ENCODE measurements at places on chromosomes 6 and 20. TPM values are rescaled to one million over a fixed set of nuclear protein-coding genes. Genes with fewer than 3 reads are reported as not detected.

- H3K4me3 ChIP-seq, result no peak overlapping the region
- H3K27ac ChIP-seq, result no peak overlapping the region
- H3K36me3 ChIP-seq, result peaks cover 83% of the 10 kb centered on the region
- no peaks in the 10 kb centered on the region for H3K4me1 ChIP-seq
- no peak for DNase-seq
- H3K27me3 ChIP-seq, result no peaks in the 10 kb centered on the region
Measured at GRCh38 chr20:31770243-31770642, 31.2 kb downstream of the TPX2 start.

DNA sequence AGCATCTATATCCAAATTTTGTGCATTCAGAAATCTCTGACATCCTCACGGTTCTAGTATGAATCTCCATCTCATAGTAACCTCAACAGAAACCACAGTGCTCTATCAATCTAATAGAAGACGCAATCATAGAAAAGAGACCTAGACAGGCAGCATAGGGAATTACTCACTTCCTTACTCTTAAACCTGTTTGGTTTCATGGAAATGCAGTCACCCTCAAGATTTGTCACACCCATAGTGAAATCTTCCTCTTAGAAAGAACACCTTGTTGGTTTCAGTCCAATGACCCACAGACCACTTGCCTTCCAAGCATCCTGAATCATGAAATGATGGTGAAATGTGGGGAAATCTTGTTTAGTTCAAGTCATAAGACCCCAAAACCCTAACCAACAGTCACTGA is 166.1 kb upstream of the PRDM1 start:
- H3K27ac ChIP-seq, result no peak overlapping the region
- no peak overlapping the region for H3K4me3 ChIP-seq
- no peaks in the 10 kb centered on the region for H3K4me1 ChIP-seq
- no peak for DNase-seq

GRCh38 chr20:41616228-41616627 is 1.9 kb downstream of the CHD6 start:
- H3K4me3 ChIP-seq, result peak overlapping the region; percentile 93
- peaks cover 51% of the 10 kb centered on the region for H3K4me1 ChIP-seq
- no peak overlapping the region for H3K27ac ChIP-seq

DNA sequence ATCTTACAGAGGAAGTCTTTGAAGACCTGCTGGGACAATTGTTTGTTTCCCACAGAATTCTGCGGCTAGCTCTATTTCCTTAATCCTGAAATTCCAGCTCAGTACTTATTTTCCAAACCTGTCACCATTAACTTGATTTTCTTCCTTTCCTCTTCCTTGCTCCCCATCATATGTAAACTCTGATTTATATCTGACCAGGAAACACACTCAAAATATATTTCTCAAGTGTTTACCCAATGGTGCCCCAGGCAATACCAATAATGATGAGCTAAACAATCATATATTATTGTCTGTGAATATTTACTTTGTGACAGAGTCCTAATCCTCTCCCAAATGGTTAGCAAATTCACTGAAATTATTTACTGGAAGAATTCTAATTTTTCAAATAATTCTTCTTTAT is 597.3 kb downstream of the PKHD1 start:
- no peaks in the 10 kb centered on the region for H3K27me3 ChIP-seq
- peaks cover 5% of the 10 kb centered on the region for H3K36me3 ChIP-seq
- no peak overlapping the region for H3K4me3 ChIP-seq
- H3K27ac ChIP-seq, result no peak overlapping the region

GPSM3 gene
- total RNA-seq, result 4.7 TPM

GRCh38 chr20:46230801-46231282 is 77.5 kb downstream of the CDH22 start:
- H3K4me1 ChIP-seq, result peaks cover 4% of the 10 kb centered on the region
- no peak overlapping the region for H3K4me3 ChIP-seq
- no peak overlapping the region for H3K27ac ChIP-seq
- DNase-seq, result peak; percentile 85
- no peaks in the 10 kb centered on the region for H3K36me3 ChIP-seq

All from GM23338 (cell line).